ENCODE measurements at places on chromosomes 7 and 10.

- no peak for DNase-seq
These were observed 65.9 kb upstream of the CC2D2B start for GRCh38 chr10:95841661-95842498.

DNA sequence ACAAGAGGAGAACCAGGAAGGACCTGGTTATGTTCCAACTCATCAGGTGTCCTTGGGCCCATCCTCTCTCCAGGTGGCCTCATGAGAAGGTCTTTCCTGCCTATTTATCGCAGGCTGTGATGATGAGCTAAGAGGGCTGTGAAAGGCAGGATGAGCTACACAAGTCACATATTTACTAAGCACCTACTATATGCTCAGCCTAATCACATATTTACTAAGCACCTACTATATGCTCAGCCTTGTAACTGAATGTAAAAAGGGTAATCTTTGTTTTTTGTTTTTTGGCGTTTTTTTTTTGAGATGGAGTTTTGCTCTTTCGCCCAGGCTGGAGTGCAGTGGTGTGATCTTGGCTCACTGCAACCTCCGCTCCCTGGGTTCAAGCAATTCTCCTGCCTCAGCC lies 44.2 kb upstream of the NPFFR1 start:
- DNase-seq = no peak

DNA sequence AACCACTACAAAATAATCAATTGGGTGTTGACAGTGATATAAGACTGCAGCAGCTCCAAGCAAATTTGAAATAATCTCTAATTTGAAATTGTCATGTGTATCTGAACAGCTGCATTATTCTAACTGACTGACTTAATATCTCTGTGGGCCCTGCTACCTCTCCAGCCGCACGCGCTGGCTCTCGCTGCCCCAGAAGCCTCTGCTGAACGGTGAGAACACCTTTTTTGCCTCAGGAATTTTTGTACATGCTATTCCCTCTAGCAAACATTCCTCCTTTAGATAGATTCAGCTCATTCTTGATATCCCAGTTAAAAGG lies 155.9 kb upstream of the MDFIC start:
- no peak for DNase-seq

GRCh38 chr10:114914560-114914959 lies 23.4 kb upstream of the TRUB1 start:
- DNase-seq = no peak

GRCh38 chr10:57830877-57831560 lies 436.7 kb downstream of the IPMK start:
- no peak for DNase-seq

- no peak for DNase-seq
These were observed 15.2 kb upstream of the CAMK1D start for GRCh38 chr10:12334186-12334530.

- DNase-seq = no peak
These were observed 19.3 kb upstream of the RPA3 start for GRCh38 chr7:7737674-7738073.

DNA sequence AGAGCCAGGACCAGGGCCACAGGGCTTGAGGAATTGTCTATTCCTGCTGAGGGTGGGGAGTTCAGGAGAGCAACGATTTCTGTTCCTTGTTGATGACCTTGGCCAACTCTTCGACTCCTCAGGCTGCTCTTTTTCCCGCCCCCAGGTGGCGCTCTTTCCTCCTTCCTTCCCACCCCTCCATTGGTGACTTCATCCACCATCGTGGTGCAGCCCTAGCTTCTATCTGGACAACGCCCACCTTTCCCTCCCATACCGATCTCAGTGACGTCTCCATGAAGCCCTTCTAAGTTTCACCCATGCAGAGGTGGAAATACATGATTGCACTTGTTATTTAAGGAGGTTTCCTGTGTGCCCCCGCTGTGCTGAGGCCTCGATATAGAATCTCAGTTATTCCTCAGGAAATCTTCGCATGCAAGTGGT lies 22.1 kb upstream of the CARD11 start:
- no peak for DNase-seq

GRCh38 chr10:103154521-103155299 lies 38.4 kb downstream of the NT5C2 start:
- DNase-seq = no peak

- no peak for DNase-seq
These were observed 28.9 kb upstream of the ASAH2 start for GRCh38 chr10:50280049-50280841.

DNA sequence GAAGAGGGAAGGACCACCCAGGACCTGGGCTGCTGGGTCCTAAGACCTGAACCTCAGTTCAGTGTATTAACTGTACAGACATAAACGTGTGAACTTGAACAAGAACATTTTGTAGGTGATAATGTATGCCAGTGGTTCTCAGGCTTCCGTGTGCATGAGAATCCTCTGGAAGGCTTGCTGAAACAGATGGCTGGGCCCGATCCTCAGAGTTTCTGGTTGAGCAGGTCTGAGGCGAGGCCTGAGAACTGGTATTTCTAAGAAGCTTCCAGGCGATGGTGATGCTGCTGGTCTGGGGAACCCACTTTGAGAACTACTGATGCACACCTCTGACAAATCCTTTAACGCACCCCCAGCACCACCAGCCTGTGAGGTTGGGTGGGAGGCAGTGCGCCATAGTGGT lies 70.4 kb downstream of the CDH23 start:
- DNase-seq = no peak

DNA sequence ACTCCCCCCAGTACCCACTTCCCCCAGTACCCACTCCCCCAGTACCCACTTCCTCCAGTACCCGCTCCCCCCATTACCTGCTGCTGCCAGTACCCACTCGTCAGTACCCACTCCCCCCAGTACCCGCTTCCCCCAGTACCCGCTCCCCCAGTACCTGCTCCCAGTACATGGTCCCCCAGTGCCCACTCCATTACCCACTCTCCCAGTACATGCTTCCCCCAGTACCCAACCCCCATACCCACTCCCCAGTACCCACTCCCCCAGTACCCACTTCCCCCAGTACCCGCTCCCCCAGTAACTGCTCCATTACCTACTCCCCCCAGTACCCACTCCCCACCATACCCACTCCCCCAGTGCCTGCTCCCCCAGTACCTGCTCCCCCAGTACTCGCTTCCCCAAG lies 550.6 kb downstream of the DNAJB6 start:
- DNase-seq = no peak

- no peak for DNase-seq
These were observed 180.8 kb downstream of the RAB11FIP2 start for GRCh38 chr10:117865945-117866344.

GRCh38 chr7:98569691-98570337 lies 47.3 kb upstream of the NPTX2 start:
- DNase-seq = no peak

DNA sequence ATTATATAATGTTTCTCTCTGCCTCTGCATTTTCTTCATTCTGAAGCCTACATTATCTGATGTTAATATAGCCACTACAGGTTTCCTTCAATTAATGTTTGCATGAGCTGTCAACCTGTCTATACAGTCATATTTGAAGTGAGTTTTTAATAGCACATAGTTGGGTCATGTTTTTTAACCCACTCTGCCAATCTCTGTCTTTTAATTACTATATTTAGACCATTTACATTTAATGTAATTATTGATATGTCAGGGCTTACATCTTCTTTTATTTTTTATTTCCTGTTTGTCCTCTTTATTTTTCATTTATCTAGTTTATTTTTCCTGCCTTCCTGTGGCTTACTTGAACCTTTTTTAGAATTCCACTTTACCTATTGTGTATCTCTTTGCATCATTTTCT lies 124.3 kb upstream of the PDE1C start:
- DNase-seq = no peak

GRCh38 chr7:155282671-155283070 lies 15.0 kb upstream of the INSIG1 start:
- DNase-seq = peak; percentile 73

DNA sequence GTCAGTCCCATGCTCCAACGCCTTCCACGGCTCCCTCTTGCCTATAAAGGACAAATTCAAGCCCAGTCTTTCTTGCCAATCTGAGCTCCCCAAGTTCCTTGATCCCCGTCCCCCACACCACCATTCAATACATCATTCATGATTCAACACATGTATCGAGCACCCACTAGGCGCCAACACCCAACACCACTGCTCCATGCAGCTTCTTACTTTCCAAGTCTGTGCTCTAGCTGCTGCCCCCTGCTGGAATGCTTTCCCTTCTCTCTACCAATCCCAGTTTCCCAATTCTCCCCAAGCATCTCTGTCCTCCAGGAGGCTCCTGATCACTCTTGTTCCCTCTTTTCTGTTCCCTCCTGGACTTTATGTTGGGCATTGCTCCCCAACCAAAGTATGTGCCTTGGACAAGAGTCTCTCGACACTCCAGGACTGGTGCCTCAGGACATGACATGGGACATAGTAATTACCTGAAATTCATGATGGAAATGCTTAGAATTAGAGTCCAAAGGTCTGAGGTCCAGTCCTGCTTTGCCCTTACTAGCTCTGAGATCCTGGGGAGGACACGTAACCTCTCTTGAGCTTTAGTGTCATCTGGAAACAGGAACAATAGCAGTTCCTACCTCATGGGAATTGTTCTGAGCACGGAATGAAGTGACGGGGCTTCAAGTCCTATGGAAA lies 172.7 kb downstream of the NEURL1 start:
- DNase-seq = no peak

DNA sequence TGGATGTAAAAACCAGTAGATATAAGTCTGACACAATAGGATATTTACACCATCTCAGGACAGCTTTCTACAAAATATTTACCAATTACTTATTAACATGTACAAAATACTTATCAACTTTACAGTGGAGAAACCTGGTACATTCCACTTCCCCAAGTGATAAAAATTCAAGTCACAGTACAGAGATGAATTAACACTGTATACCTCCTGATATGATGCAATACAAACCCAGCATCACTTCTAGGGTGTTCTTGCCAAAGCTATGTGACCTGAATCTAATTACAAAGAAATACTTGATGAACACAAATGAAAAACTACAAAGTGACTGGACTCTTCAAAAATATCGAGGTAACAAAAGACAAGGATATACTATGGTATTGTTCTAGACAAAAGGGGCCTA lies 156.4 kb upstream of the FGFR2 start:
- DNase-seq = no peak

DNA sequence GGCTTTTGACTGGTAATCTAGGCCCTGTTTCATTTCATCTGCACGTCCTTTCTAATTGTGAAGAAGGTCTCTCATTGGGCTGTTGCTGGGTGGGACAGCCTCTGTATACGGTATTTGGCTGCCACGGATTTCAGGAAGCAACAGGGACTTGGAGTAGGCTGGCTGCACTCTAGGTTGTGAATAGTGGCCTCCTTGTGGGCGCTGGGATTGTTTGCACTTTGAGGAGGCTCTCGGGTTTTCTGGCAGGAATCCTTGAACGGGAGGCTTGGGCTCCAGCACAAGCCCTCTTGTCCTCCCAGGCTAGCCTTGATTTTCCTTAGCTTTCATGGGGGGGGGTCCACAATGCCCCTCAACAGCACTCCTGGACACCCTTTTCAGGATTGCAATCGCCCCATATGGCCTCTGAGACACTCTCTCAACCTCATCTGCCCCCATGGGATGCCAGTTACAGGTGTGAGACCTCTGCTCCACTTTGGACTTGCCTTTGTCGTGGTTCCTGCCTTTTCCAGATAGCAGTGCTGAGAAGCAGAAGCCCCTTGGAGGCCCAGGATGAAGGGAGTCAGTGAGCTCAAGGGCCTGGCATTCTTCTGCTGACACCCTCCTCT lies 33.9 kb upstream of the ZNF273 start:
- no peak for DNase-seq

GRCh38 chr10:127982601-127983000 lies 75.7 kb downstream of the PTPRE start:
- DNase-seq = no peak

- no peak for DNase-seq
These were observed 13.3 kb upstream of the PAPSS2 start for GRCh38 chr10:87646192-87646909.

- DNase-seq = no peak
These were observed 1.5 kb downstream of the EDRF1 start for GRCh38 chr10:125721035-125721434.

DNA sequence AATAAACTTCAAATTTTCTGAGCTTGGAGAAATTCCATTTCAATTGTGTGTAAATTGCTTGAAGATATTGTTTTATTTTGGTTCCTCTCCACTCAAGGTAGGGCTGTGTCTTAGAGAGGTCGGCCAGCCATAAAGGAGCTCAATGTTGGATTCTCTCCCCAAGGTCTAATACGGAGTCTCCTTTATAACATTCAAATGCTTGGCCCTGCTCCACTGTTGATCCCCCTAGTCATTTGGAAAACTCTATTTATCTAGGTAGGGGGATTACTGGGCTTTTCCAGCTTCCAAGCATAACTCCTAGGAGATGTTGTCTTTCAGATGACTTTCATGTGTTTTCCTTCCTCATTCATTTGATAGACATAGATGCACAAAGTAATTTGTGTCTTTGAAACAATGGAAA lies 170.9 kb downstream of the LRMDA start:
- no peak for DNase-seq

DNA sequence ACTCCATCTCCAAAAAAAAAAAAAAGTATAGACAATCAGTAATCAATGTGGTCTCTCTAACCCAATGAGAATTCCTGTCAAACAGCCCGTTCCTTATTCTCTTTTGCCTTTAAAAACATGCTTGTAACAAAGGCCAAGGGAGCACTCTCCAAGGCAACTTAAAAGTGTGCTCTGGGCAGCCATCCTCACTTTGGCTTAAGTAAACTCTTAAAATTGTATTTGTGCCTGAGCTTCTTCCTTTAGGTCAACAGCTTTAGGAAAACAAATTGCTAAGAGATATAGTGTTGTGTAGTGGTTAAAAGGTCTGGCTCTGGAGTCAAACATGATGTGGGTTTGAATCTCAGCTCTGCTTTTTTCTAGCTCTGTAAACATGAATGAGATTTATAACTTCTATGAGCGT lies 13.9 kb upstream of the EPC1 start:
- DNase-seq = no peak

- no peak for DNase-seq
These were observed 1109.2 kb downstream of the GATA3 start for GRCh38 chr10:9163699-9164098.

DNA sequence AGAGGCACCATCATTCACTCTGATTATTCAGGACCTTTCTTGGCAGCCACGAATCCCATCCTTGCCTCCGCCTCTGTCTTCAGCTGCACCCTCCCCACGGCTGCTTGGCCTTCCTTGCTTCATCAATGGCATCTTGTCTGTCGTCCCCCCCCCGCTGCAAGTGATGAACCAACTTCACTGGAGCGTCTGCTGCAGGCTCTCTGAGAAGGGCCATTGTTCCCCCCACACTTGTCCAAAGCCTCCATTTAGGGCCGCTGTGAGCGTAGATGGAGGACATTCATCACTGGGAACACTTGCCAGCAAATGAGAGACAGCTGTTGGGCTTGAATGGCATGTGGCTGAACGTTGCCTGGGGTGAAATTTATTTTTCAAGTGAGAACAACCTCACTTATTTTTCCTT lies 20.1 kb downstream of the AFAP1L2 start:
- DNase-seq = no peak

GRCh38 chr7:26627891-26628341 lies 236.5 kb downstream of the SKAP2 start:
- no peak for DNase-seq

Measured in upper lobe of right lung (tissue), 1 donor.